ENCODE measurements at places on chromosomes 11 and 22.

DNA sequence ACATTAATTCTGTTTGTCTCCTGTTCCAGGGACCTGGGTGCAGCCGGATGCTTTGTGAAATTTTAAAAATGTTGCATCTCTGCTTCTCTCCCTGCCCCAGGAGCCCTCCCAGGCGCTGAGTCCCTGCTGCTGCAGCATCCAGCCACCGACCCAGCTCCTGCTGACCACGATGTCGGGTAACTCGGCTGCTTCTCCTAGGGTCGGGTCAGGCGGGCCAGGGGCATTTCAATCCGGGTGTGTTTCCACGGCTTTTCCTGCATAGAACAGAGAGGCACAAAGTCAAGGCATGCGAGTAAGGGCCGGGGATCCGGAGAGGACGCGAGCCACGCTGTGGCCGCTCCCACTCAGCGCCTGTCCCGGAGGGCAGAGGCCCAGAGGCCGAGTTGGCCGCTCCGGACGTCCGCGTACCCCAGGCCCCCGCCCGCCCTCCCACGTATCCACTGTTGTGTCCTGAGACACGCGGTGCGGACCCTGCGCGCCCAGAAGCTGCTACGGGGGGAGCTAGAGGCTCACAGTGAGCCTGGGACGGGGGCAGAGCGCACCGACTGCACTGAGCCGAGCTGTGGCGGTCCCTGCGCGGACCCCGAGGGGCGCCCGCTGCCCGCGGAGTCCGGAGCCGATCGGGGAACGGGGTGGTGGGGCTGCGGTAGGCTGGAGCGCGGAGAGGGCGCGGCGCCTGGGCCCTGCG lies at the start of gene POU2AF3:
Gene POU2AF3 (plus strand): TSS at position 134 of the 688 bp plus-strand sequence. CDS start 36 bp downstream, at position 170.
- DNase-seq, result no peak

DNA sequence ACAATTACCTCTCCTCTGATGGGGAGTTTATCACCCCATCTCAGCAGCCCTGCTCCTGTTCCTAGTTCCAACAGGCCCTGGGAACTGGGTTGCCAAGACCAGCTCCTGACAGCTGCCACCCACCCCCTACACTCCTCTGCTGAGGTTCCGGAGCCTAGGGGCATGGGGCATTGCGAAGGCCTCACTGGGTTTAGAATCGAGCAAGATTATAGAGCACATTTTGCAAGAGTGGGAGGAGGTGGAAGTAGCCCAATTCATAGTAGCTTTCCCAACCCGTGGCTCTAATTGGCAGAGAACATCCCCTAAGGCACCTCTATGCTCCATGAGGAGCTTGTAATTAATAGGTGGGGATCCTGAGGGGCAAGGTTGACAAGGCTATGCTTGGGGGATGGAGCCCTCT lies 23.0 kb downstream of the MYEOV start:
- no peak for DNase-seq

DNA sequence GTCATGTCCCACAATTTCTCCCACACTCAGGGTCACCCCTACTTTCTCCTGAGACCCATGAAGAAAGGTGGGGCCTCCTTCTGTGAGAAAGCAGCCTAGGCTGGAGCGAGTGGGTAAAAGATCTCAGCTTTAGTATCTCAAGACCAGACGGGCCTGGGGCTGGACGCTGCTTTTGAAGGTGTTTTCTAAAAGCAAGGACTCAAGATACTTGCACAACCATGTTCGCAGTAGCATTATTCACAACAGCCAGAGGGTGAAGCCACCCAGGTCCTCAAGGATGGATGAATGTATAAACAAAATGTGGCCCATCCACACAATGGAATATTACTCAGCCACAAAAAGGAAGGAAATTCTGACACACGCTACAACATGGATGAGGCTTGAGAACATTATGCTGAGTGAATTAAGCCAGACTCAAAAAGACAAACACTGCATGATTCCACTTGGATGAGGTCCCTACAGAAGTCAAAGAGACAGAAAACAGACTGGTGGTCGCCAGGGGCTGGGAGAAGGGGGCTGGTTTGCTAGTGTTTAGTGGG lies 10.6 kb downstream of the SHANK2 start:
- no peak for DNase-seq

DNA sequence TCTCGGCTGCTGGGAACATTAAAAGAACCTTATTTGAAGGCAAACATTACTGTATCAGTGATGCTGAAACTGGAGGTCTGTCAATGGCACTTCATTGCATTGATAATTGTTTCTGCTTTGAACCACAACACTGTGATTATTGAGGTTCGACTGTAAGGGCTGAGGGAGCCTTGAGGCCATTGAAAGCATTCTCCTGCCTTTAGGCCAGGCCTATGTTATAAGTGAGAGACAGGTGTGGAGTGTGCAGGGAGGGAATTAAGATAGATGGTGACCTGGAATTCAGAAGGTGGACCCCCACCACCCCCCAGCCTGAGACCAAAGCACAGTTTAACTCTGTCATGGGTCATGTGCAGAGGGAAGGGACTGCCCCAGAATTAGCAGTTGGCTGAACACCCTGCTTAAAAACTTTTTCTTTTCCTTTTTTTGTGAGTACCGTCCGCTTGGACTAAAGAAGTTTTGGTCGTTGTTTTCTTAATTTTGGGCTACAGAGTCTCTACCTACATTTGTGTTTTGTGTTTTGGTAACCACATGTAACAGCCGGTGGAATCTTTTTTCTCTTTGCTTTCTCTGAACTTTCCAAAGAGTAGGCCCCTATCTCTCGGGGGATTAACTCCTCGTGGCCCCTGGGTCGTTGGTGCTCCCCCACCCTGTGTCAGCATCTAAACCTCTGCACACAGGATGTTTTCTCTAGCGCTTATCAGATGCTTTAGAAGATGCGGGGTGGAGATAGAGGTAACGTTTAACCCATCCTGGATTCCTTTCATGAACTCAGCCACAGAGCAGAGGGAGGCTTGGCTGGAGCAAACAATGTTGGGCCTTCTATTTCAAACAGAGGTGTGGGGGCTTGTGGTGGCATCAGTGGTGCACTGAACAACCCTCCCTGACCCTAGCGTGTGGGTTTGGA lies 43.7 kb downstream of the ZBTB16 start:
- no peak for DNase-seq

DNA sequence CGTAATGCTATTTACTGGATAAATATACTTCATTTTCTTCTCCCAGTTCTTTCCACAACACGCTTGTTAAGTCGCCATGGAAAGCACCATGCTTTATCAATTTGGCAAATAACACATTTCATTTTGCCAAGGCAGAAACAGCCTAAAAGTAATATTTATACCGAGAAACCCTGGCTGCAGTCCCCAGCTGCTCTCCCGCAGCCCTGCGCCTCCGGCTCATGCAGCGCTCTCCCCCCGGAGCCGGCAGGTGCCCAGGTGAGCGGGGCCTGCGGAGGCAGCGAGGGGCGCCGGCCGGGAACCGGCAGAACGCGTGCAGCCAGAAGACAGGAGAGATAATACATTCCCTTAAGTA lies 681 bp upstream of the ARHGEF12 start:
- DNase-seq, result no peak

DNA sequence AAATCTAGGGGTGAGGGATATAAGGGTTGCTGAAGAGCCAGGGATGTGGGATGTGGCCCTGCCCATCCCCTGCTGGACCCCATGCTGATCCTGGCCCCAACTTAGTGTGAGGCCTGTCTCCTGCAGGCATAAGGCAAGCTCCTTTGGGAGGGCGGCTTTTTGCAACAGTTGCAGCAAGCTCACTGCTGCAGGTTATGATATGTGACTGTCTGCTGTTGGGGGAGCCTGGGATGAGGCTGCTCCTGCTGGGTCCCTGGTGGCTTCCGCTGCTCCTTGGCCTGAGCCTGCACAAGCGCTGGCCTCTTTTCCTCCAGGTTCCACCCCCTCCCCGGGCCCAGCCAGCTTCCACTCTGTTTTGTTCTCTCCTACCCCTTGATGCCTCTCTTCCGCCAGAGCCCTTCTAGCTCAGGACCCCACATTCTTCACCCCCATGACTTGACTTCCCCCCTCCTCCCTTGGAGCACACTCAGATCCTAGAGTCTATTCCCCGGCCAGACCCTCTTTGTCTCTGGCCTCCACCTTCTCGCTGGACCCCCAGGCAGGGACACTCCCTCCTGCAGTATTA lies 35.0 kb upstream of the SYT13 start:
- no peak for DNase-seq

DNA sequence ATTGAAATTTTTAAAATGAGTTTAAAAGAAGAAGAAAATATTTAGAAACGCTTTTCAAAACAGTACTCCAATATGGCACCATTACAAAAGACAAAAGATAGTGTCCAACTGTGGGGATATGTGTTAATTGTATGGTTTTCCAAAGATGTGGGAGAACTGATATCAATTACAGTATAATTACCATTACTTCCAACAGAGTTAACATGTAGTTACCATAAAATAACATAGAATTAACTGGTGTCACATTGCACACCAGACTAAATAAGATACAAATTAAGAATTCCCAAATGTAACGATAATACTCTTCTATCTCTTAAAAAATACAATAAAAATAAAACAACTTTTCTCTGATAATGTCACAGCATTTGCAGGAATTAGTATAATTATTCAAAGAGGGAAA lies 329.5 kb downstream of the SOX6 start:
- no peak for DNase-seq

Data from kidney tubule cell (primary cell).